ENCODE measurements at places on chromosomes 6 and 20.
A peak's percentile ranks its signal among the peaks of the same experiment; 100 is the strongest.

DNA sequence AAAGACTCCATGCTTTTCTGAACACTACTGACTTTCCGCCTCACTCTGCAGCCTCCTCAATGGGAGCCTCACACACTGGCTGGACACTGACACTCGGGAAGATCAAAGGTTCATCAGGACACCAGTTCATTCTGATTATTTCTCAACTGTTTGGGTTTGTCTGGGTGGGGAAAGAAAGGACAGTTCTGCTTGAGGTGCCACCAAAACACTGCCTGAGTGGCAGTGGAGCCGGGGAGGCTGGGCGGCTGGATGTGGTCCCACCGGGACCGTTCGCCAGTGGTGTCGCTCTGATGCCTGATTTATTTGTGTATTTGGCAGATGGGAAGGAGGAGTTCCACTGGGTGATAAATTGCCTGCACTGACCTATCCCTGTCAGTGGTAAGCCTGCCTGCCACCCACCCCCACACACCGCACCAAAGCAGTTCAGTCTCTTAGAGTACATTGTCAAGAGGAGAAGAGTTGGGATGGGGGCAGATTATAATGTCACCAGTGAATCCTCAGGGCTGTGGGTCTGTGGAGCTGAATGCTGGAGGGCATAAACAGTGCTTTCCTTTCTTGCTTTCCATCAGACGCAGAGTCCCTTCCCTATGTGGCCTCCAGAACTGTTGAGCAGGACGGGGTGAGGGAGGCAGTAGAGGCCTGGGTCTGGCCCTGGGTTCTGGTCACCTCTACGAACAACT is 49.8 kb downstream of the EDN1 start:
- DNase-seq: no peak

DNA sequence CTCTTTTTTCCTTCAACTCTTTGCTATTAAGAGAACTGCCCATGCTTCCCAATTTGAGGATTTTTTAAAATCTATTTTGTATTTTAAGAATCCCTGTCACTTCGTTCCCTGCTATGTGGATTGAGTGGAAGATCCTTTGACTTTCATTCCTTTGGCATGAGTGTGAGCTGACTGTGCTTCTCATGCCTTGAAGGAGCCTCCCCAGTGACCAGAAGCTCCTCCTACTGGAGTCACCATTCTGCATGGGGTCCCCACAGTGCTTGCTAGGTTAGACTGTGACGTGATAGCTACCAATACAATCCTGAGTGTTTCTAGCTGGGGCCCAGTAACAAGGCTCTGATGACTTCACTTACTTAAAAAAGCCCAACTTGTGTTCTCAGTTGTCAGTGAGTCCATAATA is 104.4 kb upstream of the LAMP5 start:
- no peak for DNase-seq

- DNase-seq: no peak
These were observed 521.1 kb downstream of the TFAP2B start for GRCh38 chr6:51339728-51340127.

GRCh38 chr6:140183881-140184280 is 809.4 kb upstream of the CITED2 start:
- DNase-seq: no peak

- no peak for DNase-seq
These were observed 56.1 kb downstream of the SGK1 start for GRCh38 chr6:134261766-134262165.

- no peak for DNase-seq
These were observed 1.2 kb downstream of the HIVEP1 start for GRCh38 chr6:12013307-12013719.

DNA sequence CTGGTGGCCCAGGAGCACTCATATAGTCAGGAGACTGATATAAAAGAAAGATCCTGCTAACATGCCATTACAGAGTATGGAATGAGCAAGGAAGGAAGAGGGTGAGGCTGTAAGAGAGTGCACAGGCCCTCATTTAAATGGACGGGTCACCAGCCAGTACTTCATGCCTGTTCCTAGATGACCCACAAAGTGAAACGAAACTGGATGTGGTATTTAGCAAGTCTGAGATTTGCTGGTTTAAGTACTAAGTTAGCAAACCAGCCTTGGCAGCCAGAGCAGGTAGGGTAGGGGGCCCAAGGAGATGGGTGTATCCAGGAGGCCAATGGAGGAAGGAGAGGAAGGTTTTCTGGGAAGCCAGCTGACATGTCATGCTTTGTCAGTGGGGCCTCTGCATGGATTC is 15.9 kb downstream of the NT5E start:
- no peak for DNase-seq

DNA sequence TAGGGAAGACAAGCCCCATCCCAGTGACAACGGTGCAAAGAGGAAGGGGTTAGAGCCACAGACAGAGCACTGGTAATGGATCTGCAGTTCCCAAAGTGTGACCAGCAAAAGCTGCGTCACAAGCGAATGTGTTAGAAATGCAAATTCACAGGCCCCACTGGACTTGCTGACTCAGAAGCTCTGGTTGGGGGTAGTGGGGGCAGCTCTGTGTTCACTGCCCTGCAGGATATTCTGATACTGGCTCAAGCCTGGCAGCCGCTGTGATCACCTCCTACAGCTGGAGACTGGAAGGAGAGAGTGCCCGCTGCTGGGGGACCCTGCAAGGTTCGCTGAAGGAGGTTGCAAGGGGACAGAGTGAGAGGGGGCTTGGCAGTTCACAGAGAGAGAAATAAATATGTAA is 179.7 kb upstream of the CDH4 start:
- DNase-seq: no peak

DNA sequence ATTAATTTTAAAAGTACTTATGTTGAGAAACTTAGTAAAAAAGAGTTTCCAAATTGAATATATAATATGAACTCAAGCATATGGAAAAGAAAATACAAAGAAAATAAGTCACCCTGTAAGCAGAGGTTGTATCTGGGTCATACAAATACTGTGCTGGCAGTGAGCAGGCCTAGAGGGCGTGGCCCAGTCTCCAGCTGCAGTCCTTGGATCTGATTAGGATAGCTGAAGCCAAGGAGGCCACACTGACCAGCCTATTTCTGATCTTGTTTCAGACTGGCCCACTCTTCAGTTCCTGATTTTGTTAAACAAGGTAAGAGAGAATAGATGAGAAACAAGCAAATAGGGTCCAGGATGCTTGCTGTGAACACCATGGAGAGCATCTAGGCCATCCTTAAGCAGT is 228.8 kb downstream of the EPM2A start:
- DNase-seq: no peak

- DNase-seq: no peak
These were observed 9.9 kb downstream of the PAX1 start for GRCh38 chr20:21715193-21715881.

DNA sequence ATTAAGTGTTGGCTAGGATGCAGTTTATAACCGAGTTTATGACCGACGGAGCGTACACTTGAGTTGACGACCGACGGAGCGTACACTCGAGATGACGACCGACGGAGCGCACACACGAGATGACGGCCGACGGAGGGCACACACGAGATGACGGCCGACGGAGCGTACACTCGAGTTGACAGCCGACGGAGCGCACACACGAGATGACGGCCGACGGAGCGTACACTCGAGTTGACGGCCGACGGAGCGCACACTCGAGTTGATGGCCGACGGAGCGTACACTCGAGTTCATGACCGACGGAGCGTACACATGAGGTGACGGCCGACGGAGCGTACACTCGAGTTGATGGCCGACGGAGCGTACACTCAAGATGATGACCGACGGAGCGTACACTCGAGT is 119.8 kb downstream of the HUS1B start:
- no peak for DNase-seq

GRCh38 chr20:664576-664975 is 11.0 kb downstream of the SCRT2 start:
- DNase-seq: no peak

GRCh38 chr6:42819803-42820511 is 38.1 kb downstream of the BICRAL start:
- DNase-seq: no peak

GRCh38 chr20:57462781-57463180 is 62.2 kb downstream of the CTCFL start:
- no peak for DNase-seq

DNA sequence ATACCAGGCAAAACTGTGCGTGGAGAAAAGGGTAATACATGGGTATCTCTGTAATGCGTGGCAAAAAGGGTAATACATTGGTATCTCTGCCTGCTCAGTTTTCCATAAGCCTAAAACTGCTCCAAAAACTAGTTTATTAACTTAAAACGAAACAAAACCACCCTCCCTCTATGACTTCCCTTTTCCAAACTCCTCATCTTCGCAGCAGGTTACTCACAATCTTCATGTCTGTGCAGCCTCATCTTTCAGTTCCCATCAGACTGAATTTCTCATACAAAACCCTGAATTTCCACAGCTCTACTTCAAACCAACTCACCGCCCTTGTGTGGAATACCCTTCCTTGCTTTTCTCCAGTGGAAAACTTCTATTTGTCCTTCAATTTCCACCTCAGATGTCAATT is 199.4 kb downstream of the PHACTR1 start:
- peak; percentile 10 for DNase-seq

- peak; percentile 94 for DNase-seq
These were observed 102.1 kb downstream of the CEBPB start for GRCh38 chr20:50292591-50293283.

GRCh38 chr6:14763616-14764015 is 482.3 kb upstream of the JARID2 start:
- no peak for DNase-seq

- DNase-seq: peak; percentile 83
These were observed 10.6 kb downstream of the CTCFL start for GRCh38 chr20:57514273-57514751.

- no peak for DNase-seq
These were observed 104.2 kb upstream of the CNKSR3 start for GRCh38 chr6:154614641-154615040.

GRCh38 chr6:163571730-163572129 is 157.2 kb downstream of the QKI start:
- DNase-seq: no peak

DNA sequence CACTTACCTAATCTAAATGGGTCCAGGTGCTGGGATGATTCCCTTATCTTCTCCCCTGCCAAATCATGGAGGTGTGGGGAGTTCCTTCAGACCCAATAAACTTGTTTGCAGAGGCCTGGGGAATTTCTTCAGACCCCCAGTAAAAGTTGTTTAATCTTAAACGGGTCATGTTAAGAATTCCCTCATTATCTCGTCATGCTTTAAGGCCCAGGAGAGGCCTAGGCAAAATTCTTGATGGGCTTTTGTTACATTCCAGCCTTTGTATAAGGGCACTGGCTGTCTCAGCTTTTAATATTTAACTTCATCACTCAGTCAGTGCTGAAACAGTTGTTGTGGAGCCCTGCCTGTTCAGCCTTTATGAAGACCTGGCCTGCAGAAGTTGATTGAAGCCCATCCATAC is 11.0 kb upstream of the SLC35B3 start:
- DNase-seq: no peak

DNA sequence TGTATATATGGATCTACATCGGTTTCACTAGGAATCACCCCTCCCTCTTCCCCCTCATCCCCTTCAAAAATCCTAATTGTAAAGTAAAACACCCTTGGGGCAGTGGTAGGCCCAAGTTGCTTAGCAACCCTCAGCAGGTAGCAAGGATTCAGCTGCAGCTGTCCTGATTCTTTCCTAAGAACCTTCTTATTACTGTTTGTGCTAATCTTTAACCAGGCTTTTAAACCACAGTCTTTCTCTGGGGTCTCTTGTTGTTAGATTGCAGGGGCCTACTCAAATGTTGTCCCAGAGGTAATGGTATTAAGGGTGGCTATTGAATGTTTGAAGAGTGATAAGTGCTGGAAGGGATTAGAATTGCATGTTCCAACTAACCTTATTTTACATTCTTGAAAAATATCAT is 46.4 kb downstream of the PRL start:
- no peak for DNase-seq

DNA sequence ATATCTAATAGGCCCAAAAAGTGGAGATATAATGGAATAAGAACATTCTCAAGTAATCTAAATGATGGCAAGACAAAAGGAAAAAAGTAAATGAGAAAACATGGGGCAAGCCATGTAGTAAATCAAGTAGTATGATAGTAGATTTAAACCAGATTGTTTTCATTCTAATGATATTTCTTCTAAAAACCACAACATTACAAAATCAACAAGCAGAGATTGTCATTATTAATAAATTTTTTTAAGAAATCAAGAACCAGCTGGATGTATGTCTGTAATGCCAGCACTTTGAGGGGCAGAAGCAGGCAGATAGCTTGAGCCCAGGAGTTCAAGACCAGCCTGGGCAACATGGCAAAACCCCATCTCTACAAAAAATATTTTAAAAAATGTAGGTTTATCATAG is 155.0 kb downstream of the RNGTT start:
- DNase-seq: no peak

GRCh38 chr20:46784436-46785127 is 75.1 kb downstream of the SLC2A10 start:
- DNase-seq: no peak

- DNase-seq: peak; percentile 13
These were observed 62.9 kb downstream of the QRSL1 start for GRCh38 chr6:106692112-106692818.

All from hematopoietic multipotent progenitor cell treated with erythropoietin and hydrocortisone succinate and interleukin-3 and kit ligand, for 6 days (in vitro differentiated cells).